D721Med (cell line): ENCODE measurements at places on chromosomes 7 and 10.

DNA sequence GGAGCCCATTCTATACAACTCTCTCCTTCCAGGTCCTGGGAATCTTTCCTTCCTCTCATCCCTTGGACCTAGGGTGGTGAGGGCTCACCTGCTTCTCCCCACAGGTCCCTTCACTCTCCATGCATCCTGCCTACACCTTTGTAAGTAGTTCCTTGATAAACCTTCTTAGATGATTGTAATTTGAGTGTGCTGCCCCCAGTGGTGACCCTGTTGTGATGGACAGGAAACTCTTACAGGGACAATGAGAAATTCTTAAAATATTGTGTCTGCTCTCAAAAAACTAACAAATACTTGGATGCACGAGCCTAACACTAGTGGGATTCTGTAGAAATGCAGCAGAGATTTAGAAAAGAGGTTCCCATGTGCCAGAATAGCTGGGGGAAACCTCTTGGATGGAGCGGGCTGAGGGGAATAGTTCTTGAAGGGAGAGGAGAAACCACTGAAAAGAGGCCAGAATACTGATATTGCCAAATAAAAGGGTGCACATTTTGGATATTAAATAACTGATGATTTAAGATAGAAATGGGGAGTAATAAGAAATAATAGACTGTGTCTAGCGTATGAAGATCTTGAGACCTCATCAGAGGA lies 6.7 kb upstream of the PAXIP1 start:
- no peak for DNase-seq

DNA sequence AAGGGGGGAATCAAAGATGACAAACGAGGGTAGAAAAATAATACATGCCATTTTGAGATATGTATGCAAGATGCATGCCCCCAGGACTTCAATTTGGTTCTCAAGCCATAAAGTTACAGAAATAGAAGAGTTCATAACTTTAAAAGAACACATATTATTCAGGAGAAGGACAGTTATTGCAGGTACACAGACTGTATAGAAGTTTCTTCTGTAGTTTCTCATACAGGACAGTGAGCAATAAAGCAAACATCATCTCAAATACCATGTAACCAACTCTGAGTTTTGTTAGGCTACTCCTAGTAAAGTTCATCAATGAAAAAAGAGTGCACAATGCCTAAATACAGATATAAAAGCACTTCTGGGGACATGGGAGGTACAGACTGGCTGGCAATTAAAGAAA lies 226.6 kb downstream of the RELN start:
- DNase-seq = no peak

- DNase-seq = no peak
Measured at GRCh38 chr10:59585046-59585700, 124.5 kb downstream of the SLC16A9 start.

DNA sequence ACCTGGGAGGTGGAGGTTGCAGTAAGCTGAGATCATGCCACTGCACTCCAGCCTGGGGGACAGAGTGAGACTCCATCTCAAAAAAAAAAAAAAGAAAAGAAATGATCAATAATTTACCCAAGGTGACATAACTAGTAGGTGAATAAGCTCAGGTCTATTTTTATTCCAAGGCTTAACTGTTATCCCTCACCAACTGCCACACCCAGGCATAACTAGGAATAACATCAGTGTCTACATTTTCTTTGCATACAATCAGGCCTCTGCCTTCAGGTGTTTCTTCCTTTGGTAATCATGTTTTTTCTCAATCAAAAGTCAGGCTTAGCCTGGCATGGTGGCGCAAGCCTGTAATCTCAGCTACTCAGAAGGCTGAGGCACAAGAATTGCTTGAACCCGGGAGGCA lies 26.6 kb downstream of the CPEB3 start:
- DNase-seq = no peak

DNA sequence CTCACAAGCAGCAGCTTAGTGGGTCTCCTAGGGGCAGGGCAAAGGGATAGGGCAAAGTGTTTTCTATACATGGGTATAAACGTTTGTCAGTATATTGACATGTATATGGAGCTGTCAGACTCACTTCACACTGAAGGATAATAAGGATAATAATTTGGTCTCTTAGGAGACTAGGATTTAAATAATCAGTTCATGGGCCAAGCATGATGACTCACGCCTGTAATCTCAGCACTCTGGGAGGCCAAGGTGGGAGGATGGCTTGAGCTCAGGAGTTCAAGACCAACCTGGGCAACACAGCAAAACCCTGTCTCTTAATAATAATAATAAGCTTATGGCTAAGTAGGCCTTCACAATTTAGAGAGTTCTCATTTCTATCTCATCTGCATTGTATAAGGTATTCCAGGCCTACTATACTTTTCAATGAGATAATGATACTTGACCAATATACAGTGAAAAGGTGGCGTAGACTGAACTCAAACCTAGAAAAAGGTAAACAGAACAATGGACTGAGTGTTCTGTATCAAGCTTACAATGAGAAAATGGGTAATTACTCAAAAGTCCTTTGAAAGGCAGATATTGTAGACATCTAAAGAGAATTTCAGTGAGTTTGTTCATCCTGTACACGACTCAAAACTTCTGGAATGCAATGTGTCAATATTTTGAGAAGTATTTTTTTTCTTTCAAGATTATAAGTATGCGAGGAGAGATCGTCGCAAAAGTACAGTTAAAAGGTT lies 7.0 kb downstream of the GSAP start:
- no peak for DNase-seq
